ENCODE measurements at places on chromosomes 3 and 15.

DNA sequence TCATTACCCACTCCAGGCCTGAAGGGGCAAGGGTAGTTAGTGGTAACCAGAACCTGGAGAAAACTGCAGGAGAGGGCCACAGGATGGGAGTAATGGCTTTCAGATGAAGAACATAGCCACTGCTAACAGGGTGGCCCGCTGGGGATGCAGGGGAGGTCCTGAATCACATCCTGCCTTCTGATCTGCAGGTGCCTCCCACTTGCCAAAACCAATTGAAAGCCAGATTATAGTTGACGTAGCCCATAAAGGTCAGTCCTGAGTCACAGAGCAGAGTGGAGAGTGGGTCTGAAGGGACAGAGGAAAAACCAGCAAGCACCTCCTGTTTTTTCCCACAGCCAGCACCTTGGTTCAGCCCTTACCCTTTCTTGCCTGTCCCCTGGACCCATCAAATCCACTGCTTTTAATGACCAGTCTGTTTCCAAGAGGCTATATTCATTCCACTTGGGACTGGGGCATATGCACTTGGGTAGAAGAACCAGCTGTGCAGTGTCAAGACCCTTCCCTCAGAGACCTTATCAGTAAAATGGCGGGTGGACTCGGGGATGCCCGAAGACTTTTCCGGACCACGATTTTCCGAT is 646 bp upstream of the SLC35G2 start:
- no peak for DNase-seq

GRCh38 chr15:91603384-91604080 is 250.0 kb upstream of the SLCO3A1 start:
- no peak for DNase-seq

- DNase-seq = no peak
Measured at GRCh38 chr15:97978401-97979139, 18.1 kb downstream of the ARRDC4 start.

DNA sequence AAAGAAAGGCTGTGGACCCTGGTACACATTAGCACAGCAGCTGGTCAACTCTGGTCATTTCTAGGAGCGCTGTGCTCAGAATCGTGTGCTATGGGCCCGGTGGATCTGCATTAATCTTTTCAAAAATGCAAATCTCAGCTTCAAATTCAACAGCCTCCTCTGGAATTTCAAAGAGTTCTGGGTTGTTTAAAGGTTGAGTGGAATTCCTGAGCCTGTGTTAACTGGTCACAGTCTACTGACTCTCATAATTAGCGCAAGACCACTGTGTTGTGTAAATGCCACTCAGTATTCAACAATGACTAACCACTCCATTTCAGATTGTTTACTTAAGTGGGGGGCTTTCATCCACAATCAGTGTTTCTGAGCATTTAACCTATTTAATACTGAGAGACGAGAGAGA is 2.7 kb upstream of the ARNT2 start:
- DNase-seq = no peak

DNA sequence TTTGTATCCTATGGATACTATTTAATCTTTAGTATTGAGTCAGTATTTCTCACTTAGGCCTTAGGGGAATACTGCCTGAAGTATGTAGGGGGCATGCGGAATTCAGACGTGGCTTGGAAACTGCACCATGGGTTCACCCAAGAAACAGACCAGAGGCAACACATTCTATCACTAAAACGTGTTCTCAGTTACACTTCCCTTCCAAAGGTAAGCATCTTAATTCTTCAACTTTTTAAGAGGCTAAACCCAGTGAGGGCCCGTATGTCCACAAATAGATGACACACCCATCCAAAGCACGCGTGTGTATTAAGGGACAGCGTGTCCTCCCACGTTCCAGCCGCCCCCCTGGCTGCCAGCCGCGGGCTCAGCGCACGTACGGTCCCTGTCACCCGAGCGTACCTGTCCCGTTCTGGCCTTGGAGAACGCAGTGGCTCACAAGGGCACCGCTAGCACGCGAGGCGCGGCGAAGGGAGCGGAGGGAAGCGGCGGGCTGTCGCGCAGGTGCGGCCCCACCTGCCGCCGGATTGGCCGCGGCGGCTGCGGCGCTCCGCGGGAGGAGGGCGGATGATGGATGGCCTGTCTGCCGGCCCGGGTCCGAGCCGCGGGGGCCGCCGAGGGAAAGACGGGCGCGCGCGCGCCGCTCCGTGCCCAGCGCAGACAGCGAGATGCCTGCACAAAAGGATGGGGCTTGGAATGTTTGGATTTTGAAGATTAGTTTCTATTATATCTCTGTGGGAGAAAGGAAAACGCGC is 1003.9 kb upstream of the NR2F2 start:
- no peak for DNase-seq
